Bronchial epithelial cell (primary cell): ENCODE measurements at places on chromosomes 1 and 21. TPM values are rescaled to one million over a fixed set of nuclear protein-coding genes. Genes with fewer than 3 reads are reported as not detected.

The SEMA4A gene
- total RNA-seq, result 1.8 and 16.9 TPM in 2 replicates

The ERRFI1 gene
- 126 and 175 TPM in 2 replicates for total RNA-seq

The LEMD1 gene
- total RNA-seq, result 2.1 and 3.1 TPM in 2 replicates

DNA sequence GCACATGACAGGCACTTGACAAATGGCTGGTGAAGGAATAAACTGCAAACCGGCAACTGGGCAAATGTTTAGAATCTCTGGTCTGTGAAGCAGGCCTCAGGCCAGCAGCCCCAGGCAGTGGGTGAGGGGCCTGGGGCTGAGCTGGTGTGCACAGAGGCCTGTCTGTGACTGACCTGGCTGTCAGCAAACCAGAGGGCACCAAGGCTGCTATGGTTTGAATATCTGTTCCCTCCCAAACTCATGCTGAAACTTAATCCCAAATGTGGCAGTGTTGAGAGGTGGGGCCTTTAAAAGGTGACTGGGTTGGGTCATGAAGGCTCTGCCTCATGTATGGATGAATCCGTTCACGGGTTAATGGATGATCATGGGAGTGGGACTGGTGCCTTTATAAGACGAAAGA is 139.8 kb downstream of the DMRTB1 start:
- DNase-seq, result no peak

DNA sequence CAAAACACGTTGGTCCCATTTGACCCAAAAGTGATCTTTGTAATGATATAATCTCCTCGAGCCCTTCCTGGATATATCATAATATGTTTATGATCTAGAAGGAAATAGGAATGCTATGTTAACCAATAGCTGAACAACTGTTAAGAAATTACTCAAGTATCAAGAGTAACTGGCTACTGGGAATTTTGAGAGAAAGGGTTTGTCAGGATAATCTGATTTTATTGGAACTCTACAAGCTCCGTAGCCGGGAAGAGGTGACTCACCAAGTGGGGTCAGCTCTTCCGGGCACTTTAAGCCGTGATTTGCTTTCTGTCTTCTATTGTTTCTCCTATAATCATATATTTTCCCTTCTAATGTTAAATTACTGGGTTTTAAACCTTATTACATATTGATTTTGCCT is 250.5 kb upstream of the POGK start:
- DNase-seq, result no peak

DNA sequence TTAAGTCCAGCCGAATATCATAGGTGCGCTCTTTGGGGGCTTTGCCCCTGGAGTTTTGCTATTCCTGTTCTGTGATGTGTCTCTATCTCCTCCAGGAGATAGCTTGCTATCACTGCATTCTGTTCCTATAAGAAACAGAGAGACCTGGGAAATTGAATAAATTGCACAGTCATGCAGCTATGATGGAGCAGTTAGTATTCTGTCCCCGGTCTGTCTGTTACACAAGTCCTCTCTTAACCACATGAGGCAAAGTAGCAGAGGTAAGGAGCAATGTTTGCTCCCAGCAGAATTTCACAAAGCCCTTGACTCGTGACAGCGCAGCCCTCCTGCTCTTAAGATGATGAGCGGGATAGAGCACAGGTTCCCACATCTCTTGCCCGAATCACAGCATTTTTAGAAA is 63.9 kb upstream of the GRHL3 start:
- no peak for DNase-seq

DNA sequence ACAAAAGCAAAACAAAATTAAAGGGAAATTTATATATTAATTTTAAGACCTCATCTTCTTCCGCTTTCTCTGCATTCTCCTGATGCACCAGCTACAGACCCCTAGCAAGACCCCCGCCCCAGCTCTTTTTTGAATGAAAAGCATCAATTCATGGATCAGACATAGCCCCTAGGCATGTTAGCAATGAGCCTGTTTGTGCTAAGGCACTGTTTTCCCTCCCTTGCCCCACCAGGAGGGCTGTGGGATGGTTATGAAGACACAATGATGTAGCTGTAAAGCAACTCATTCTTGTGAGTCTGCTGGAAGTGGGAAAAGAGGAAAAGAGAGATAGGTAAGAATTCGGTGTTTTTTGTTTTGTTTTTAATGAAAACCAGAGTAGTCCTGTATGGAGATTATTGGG is 88.5 kb upstream of the ZBTB18 start:
- no peak for DNase-seq
